ENCODE measurements at places on chromosomes 16 and 17.

DNA sequence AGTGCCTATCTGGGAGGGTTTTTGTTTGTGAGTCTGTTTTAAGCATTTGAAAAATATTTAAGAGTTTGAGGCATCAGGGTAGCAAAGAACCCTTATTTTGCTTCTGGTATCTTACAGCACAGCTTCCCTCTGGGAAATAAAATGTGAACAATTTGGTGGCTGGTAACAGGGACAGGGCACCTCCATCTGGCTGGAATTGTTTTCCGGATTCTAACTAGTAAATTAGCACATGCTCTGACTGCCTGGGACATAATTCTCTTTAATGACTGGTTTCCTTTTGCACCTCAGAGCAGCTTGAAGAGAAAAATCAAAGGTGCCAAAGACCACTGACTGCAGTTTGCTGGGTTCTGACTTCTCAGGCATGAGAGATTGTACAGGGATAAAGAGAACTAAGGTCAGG is 469.1 kb downstream of the GRIN2A start:
- DNase-seq: no peak

- DNase-seq: no peak
These were observed 41.6 kb downstream of the DNAH9 start for GRCh38 chr17:11639736-11640462.

GRCh38 chr17:64662774-64663367 is 764 bp upstream of the SMURF2 start:
- DNase-seq: no peak

- no peak for DNase-seq
These were observed 1.3 kb upstream of the ZACN start for GRCh38 chr17:76077584-76078110.

- no peak for DNase-seq
These were observed 25.9 kb upstream of the LYRM9 start for GRCh38 chr17:27919079-27919478.

DNA sequence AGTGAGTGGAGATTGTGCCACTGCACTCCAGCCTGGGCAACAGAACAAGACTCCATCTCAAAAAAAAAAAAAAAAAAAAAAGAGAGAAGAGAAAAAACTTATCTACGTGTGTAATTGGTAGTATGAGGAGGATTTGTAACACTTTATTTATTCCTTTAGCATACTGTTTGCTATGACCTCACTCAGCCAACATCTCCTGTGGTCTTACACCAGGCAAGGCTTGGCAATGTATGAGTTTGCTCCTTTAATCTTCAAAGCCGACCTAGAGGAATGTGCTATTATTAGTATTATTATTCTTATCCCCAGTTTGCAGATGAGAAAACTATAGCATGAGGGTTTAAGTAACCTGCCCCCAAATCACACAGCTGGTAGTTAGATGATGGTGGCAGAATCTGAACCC is 35.8 kb upstream of the HAPSTR1 start:
- DNase-seq: no peak

DNA sequence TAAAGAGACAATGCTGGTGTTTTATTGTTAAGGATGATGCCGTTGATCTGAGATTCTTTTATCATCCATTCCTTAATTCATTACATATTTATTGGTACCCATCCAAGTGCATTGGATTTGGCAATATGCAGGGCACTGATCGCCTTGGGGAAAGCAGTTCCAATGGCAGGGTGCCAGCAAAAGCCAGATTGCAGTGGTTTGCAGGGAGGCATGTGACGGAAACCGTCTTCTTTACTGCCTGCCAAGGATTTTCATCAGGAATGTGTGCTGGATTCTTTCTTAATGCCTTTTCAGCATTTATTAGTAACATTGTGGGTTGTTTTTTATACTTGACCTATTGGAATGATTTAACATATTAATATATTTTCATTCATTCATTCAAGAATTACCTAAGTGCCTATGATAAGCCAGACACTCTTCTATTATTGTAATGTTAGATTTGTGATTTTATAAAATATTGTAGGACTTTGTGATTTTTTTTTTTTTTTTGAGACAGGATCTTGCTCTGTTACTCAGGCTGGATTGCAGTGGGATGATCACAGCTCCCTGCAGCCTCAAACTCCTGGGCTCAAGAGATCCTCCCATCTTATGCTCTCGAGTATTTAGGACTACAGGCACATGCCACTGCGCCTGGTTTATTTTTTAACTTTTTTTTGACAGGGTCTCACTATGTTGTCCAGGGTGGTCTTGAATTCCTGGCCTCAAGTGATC is 93.4 kb upstream of the TNRC6A start:
- DNase-seq: peak; percentile 81

DNA sequence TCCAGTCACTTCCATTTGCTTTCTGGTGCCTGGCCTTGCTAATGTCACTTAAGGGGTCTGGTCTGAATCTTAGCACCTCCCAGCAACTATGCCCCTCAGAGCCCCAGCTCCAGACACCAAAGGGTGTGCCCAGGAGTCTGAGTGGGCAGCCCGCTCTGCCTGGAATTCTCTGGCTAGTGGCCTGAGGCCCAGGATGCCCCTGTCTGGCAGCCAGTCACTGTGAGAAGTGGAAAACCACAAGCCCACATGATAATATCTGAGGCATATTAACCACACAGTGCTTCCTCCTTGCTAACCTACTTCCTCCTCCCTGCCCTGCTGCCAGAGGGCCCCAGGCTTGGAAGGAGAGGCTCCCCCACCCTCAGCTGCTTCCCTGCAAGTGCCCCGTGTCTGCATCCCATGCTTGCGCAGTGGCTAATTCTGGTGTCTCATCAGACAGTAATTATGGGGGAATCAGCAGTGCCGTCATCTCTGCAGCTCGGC is 14.0 kb downstream of the SRCIN1 start:
- no peak for DNase-seq

- DNase-seq: no peak
These were observed 6.8 kb upstream of the SULT1A1 start for GRCh38 chr16:28616636-28617035.

DNA sequence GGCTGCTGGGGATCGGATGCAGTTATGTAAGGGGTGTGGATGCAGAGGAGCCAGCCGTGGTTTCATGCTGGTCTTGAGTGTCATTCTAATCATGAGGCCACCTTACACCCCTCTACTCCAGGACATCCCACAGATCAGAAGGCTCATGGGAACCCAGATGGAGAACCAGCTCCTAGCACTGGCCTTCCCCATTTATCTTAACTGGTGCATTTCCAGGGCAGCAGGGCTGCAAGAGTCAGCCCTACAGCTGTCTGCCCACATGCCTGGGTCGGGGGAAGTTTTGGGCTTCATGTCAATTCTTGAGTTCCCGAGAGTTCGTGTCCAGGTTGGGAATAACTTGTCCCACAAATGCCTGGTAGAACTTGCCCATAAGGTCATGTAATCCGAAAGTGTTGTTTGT is 29.1 kb downstream of the RPTOR start:
- no peak for DNase-seq

DNA sequence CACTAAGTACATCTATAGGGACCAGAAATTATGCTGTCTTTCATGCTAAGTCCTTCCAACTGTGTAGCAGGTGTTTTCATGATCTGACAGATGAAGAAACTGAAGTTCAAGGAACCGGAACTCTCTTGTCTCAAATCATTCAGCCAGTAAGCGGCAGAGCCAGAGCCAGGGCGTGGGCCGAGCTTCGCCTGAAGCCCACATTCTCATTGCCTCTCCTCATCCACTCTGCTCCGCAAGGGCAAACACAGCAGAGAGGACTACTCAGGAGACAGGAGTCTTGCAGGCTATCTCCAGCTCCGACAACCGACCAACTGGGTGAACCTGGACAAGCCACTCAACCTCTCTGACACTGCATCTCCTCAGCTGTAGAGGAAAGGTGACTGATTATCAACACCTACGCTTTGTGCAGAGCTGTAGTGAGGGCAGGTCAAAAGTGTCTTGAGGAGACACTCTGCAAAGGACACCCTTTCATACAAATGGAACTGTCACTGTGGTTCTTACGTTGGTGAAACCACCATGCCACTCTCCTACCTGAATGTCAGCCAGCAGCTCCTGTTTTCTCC is 72.9 kb downstream of the CYTH1 start:
- DNase-seq: no peak

DNA sequence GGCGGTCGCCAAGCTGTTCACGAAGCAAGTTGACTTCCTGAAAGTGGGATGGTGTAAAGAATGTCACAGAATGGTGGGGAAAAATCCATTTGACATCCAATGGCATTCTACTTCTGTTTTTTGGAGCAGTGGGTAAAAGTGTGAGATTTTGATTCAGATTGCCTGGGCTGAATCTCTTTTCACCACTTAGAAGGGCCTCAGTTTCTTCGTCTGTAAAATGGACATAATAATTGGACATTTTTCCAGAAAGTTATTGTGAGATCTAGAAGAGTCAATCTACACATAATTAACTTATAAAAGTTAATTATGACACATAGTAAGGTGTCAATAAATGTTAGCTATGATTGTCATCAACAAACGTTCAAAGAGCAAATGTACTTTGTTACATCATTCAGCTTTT is 3.0 kb downstream of the KRT40 start:
- DNase-seq: no peak

DNA sequence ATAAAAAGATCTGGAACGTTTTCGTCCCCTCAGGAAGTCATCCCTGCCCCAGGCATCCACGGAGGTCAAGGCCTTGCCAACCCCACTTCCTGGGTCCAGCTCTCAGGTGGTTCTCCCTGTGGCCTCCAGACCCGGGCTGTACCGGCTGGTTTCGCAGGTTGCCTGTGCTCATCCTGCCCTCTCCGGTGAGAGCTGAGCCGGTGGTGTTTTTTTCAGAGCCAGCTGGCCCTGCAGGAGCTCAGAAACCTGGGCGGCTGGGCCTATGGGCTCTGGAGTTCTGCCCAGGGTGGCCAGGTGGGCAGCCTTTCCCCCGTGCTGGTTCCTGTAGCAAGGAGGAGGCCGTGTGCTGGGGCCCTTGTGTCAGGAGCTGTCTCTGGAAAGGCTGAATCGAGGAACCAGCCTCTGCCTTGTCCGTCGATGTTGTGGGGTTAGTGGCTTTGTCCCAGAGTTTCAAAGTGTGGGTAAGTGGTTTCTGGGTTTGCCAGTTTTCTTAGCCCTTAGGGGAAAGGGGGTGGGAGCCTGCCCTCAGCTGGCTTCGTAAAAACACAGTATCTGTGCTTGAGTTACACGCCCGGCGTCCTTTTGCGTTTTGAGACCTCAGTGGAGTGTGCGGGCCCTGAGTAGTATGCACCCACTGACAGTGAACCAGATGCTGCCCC is 23.6 kb downstream of the C16orf90 start:
- DNase-seq: no peak

- DNase-seq: no peak
These were observed 621.2 kb upstream of the CDH5 start for GRCh38 chr16:65745201-65745708.

DNA sequence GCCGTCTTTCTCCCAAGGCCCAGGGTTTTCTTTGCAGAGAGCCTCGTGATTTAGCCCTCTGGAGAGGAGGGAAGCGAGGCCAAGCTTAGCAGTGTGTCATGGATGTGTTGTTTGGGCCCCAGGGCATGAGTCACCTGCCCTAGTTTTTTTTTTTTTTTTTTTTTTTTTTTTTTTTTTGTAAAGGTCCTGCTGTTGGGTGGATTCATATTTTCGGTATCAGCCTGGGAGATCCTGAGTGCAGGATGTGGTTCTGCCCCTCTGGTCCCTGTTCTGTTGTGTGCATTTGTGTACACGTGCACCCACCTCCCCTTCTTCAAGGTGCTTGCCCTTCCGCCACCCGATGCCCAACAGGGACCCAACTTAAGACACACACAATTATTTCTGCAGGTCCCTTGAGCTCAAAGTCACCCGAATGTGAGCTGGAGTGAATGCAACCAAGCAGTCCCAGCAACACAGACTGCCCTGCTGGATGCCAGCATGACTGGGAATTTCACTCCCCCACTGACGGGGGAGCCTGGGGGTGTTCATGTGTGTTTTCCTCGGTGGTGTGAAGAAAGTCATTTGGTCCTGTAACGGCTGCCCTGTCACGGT is 265.8 kb upstream of the TNRC6C start:
- no peak for DNase-seq

DNA sequence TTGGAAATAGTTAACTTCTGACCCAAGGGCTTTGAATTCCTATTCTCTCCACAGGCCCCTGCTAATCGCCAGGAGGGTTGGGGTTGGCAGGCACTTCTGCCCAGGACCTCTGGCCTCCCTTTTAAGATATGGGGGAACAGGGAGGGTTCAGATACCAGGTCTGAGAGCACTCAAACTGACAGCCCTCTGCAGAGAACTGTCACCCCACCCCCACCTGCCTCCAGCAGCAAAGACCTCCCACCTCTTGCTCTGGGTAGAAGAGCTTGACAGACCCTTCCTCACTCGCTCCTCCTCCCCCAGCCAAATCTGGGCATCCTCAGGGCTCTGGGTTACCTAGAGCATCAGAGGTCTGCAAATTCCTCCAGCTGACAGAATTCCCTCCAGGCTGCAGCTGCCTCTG is 11.6 kb downstream of the CDH3 start:
- DNase-seq: no peak

- DNase-seq: no peak
These were observed 14.5 kb downstream of the TUBG1 start for GRCh38 chr17:42623732-42624596.

DNA sequence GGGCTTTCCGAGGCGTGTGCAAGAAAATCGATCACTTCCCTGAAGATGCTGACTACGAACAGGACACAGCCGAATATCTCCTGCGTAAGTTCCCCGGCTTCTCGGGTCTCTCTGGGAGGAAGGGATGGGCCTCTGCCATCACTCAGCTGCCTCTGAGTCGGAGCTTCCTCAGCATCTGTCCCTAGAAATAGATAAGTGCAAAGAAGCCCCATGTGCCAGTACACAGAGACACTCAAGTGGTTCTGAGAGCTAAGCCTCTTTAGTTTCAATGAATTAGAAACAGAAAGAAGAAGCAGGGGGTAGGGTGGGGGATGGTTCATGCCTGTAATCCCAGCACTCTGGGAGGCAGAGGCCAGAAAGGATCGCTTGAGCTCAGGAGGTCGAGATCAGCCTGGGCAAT is 90.6 kb downstream of the CACNG3 start:
- DNase-seq: no peak

- no peak for DNase-seq
These were observed 106.5 kb downstream of the MAP2K4 start for GRCh38 chr17:12127177-12127576.

- no peak for DNase-seq
These were observed 88.3 kb downstream of the PRKCB start for GRCh38 chr16:23924128-23924527.

DNA sequence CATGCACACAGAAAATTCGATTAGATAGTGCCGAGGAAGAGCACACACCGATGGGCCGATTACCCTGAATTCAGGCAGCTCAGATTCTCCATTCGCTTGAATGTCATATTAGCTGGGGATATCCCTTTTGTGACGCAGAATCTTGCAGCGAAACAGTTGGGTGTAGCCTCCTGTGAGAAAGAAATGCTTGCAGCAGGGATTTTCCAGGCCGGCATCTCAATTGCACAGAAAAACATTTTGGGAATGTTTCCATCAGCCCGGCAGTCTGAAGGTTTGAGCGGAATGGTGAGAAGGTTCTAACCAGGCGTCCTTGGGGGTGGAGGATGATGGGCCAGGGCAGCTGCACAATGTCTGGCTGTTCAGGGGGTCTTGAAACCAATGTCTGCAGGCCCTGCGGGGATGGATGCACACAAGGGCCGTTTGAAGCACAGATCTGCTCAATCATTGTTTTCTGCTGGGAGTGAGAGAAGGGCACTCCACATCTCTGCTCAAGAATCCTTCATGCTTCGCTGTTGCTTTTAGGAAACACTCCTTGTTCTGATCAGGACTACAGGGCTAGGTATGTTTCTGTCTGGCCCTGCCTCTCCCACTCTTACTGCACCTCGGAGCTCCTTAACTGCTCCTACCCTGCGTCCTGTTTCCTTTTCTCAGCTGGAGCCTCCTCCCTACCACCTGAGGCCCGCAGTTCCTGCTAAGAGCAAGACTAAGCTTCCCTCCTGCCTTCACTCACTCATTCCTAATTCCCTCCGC is 94.6 kb downstream of the CMIP start:
- no peak for DNase-seq
